ENCODE measurements at places on chromosomes 3 and 15.
A peak's percentile ranks its signal among the peaks of the same experiment; 100 is the strongest.

- DNase-seq: no peak
Measured at GRCh38 chr3:37291275-37291700, 116.9 kb upstream of the LRRFIP2 start.

DNA sequence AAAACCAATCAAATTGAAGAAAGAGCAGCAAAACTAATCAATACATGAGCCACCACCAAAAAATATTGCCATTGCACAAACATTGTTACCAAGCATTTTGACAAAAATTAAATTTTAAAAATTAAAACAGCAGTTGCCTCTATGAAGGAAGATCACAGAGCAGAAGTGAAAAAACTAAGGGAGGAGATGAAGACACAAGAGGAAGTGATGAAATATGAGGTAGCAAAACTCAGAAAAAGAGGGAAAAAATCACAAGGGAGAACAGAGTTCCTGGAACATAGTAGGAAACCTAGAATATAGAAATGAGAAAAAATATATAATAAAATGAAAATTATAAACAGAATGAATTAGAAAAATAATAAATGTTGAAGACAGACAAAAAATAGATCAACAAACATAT, 7.3 kb upstream of the SERPINI2 start:
- no peak for DNase-seq

- DNase-seq: no peak
Measured at GRCh38 chr3:35670408-35670965, 31.2 kb downstream of the ARPP21 start.

GRCh38 chr15:75656331-75656730, 8.6 kb downstream of the SNX33 start:
- DNase-seq: no peak

- no peak for DNase-seq
Measured at GRCh38 chr3:25573386-25574171, 91.1 kb downstream of the TOP2B start.

DNA sequence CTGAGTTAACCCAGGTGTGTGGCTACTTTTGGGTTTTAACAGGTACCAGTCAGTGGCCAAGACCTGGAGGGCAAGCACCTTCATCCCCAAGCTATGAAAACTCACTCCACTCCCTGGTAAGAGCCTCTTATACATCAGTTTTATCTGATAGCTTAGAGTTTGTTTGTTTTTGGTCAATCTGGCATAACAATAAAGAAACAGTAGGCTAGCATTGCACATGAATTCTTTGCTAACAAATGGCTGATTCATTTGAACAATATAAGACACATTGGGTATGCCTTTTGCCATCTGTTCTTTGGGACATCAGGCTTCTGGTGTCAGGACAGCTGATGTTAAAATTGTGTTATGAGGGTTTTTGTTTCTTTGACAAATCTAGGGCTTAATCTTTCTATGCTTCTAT, 125.0 kb upstream of the CGNL1 start:
- peak; percentile 55 for DNase-seq

DNA sequence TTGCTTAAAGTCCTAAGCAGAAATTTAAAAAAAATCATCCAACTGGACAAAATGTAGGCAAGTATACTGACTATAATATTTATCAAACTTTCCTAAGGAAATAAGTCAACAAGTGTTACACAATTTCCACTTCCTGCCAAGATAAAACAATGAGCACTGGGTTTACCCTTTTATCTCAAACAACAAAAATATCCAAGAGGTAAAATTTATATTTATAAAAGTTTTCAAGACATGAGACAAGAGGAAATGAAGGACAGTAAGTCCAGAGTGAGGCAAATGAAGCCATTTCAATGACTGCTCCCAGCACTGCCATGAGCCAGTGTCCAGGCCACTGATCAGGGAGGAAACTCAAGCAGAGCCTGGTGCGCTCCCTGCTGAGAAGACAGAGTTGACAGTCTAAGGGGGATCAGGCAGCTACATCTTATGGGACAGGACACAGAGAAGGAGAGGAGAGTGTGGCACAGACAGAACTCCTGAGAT, 439.4 kb downstream of the RAP2B start:
- no peak for DNase-seq

GRCh38 chr3:144775551-144775950, 803.9 kb downstream of the DIPK2A start:
- no peak for DNase-seq

DNA sequence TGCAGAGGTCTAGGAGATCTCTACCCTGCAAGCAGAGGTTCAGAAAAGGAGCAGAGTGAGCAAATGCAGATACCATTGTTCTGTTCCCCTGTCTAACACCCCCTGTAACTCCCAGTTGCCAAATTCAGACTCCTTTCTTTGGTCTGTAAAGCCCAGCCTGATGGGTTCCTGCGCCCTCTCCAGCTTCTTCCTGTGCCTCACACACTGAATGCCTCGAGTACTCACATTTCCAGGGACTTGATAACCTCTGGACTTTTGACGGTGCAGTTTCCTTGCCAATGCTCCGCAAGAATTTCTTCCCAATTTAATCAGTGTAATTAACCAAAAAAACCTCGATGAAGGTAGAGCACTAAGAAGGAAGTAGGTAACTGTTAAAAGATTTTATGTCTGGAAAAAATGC, 19.3 kb downstream of the PDE8A start:
- no peak for DNase-seq

DNA sequence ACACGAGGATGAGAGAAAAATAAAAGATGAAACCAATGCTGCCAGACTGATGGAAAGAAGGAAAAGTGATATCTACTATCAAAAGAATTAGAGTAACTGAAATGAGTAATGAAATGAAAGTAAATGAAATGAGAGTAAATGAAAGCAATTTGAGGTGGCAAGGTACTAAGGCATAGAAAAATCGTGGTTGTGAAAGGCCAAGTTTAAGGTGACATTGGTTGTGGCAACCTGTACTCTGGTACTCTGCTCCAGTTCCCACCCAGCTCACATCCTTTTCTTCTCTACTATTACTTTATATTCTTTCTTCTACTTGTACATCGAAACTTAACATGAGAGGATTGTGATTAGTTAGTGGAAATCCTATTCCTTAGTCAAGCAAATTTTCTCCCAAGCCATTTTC, 10.1 kb downstream of the RFX7 start:
- no peak for DNase-seq

GRCh38 chr3:120418866-120419490, 31.8 kb downstream of the FSTL1 start:
- peak; percentile 79 for DNase-seq

GRCh38 chr3:46413951-46414350, 6.9 kb downstream of the CCRL2 start:
- DNase-seq: no peak

- DNase-seq: no peak
Measured at GRCh38 chr15:42034628-42035434, 14.0 kb upstream of the PLA2G4E start.

- DNase-seq: no peak
Measured at GRCh38 chr3:135136361-135137100, 341.5 kb downstream of the EPHB1 start.

- DNase-seq: no peak
Measured at GRCh38 chr3:149585401-149585726, 72.5 kb downstream of the WWTR1 start.

DNA sequence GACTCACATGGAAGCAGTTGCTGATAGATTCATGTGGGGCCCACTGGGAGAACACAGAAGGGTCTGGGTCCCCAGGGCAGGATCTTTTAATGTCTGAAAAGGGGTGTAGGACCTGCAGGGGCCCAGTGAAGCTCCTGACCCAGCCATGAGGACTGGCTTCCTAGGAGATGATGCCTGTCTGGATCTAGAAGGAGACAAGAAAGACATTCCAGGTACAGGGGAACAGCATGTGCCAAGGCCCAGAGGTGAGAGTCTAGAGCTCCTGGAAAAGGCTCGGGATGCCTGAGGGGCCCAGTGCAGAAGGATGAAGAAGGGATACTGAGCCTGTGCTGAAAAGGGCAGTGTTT, 4.7 kb upstream of the SEMA3F start:
- DNase-seq: no peak

- DNase-seq: no peak
Measured at GRCh38 chr3:124861041-124861440, 26.1 kb downstream of the ITGB5 start.

- DNase-seq: no peak
Measured at GRCh38 chr3:196694941-196695848, 16.9 kb downstream of the CEP19 start.

DNA sequence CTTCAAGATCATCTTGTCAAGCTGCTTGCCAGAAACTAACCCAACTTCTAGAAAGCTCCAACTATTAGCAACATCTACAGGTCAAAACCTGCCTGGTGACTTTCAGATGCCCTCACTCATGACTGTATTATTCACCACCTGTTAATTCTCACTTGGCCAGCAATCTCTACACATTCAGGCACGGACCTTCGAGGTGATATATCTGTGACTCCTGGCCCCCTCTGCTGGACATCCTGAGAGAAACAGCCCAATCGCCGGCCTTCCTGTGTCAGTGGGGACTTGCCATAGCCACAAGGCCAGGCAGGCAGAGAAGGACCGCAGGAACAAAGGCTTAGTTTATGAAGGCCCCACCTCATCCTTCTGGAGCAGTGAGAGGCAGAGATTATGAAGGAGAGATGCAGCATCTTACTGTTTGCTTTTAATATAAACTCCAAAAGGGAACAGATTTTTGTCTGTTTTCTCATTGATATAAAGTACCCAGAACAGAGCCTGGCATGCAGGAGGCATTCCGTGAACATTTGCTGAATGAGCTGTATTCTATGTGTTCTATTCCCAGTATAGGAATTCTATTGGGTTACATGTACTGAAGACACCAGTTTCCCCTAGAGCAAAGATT, 24.4 kb upstream of the OCA2 start:
- DNase-seq: peak; percentile 88

GRCh38 chr3:116188231-116188785, 257.0 kb downstream of the LSAMP start:
- no peak for DNase-seq

DNA sequence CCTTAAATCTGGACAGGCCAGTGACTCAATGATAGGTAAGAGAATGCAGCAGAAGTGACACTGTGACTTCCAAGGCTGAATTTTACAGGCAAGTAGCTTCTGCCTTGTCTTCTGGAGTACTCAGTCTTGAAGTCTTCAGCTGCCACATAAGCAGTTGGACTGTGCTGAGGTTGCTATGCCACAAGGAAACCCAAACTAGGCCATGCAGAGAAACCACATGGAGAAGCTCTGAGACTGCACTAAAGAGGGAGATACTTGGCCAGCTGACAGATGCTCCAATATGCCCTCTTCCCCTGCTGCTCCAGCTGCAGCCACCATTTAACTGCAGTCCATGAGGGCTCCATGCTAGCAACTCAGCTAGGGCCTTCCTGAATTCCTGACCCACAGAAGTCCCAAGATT, 119.4 kb upstream of the GADL1 start:
- no peak for DNase-seq

- DNase-seq: no peak
Measured at GRCh38 chr15:78537266-78537905, 2.9 kb upstream of the PSMA4 start.

- no peak for DNase-seq
Measured at GRCh38 chr3:16402451-16402850, 111.0 kb downstream of the RFTN1 start.

GRCh38 chr3:84925571-84925970, 33.2 kb upstream of the CADM2 start:
- no peak for DNase-seq

DNA sequence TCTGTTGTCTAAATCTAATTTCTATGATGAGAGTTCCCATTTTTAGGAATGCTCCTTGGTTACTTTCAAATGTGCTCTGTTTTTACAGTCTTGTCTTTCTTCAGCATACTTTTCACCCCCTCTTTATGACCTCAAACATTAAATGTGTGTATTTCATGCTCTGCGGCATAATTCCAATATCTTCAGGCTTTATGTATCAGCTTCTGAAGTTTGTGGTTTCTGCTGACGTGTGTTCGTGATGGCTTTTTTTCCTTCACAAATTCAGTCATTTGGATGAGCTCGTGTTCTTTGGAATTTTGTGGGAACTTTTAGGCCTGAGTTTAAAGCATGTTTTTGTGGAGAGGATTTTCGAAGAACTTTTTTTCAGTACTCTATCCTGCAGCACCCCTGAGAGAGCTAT, 97.7 kb upstream of the CHRNA7 start:
- no peak for DNase-seq

- no peak for DNase-seq
Measured at GRCh38 chr3:81829937-81830336, 68.5 kb upstream of the GBE1 start.

DNA sequence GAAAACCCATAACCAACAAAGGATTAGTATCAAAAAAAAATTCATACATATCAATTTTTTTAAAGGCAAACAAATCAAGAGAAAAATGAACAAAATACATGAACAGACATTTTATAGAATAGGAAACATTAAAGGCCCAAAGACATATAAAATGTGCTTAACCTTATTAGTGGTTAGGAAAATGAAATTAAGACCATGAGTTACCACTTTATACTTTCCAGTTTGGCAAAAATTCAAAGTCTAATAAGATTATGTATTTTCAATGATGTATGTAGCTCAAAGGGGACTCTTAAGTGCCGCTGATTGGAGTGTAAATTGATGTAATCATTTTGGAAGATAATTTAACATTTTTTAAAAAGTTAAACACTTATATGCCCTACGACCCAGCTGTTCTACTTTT, 89.2 kb downstream of the BOC start:
- DNase-seq: no peak

DNA sequence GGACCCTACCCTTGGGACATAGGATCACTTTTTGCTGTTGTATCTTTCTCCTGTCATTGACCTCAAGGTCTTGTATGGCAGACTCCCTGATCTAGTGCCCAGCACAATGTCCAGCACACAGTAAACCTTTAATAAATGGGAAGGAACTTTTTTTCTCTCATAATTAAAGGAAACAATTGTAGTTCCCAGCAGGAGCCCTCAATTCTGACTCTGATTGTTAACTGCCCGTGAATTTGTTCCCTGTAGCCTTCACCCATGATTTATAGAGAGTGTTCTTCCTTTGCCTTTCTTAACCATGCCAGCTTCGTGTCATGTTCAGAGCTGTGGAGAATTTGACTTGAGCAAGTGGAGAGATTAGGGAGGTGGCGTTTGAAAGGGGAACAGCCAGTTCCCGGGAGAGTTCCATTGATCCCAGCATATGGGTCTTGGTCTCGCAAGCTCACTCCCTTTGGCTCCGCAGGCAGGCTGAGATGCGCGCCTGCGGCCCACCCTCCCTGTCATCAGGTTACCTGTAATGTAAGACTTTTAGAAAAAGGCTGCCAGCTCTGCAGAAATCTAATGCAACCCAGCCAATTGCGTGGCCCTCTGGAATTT, 182.6 kb downstream of the TP63 start:
- DNase-seq: peak; percentile 38
